ENCODE measurements at places on chromosomes 13 and 19.

DNA sequence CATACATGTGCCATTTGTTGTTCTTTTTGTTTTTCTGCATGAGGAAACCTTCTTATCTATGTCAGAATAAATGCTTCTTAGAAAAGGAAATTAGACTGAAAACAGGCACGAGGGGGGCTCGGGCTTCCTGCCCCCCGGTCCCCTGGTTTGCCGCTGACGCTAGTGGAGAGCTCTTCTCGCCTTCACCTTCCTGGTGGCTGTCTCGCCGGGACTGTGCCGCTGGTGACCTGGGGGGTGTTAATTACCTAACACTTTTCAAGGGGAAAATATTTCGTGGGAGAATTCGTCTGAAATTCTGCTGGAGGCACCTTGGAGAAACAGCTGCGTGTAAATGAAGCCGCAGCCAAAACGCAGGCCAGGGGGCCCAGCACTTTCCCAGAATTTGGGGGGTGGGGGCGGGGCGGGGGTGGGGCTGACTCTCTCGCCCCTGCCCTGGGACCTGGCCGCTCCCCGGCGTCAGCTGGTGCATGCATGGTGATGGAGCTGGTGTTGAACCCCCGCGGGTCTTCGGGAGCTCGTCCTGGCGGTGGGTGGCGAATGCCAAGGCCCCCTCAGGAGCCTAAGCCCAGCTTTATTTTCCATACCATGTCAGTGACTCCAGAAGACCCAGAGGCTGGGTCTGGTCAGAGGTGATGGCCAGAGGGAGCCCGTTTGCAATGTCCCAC is 58.3 kb upstream of the MCF2L start:
- DNase-seq, result no peak

DNA sequence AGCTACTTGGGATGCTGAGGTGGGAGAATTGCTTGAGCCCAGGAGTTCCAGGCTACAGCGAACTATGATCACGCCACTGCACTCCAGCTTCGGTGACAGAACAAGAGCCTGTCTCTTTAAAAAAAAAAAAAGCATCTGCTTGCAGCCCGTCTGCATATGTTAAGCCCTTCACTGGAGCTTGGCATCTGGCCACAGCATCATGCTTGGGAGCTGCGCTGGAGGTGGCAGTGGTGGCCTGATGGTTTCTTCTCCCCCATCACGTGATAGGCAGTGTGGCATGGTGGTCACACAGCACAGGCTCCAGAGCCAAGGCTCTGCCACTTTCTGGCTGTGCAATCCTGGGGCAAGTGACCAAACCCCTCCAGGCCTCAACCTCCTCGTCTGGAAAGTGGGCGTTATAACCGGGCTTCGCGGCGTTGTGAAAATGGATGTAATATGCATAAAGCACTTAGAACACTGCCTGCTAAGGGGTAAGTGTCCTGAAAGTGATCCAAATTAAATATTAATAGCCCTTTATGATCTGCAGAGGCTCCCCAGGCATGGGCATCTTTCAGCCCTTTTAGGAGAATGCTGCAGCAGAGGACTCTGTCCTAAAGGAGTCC is 24.4 kb downstream of the MARK4 start:
- DNase-seq, result no peak

GRCh38 chr13:45199711-45200110 is 1.1 kb downstream of the KCTD4 start:
- no peak for DNase-seq

GRCh38 chr19:49339301-49340068 is 4.3 kb downstream of the CD37 start:
- no peak for DNase-seq

DNA sequence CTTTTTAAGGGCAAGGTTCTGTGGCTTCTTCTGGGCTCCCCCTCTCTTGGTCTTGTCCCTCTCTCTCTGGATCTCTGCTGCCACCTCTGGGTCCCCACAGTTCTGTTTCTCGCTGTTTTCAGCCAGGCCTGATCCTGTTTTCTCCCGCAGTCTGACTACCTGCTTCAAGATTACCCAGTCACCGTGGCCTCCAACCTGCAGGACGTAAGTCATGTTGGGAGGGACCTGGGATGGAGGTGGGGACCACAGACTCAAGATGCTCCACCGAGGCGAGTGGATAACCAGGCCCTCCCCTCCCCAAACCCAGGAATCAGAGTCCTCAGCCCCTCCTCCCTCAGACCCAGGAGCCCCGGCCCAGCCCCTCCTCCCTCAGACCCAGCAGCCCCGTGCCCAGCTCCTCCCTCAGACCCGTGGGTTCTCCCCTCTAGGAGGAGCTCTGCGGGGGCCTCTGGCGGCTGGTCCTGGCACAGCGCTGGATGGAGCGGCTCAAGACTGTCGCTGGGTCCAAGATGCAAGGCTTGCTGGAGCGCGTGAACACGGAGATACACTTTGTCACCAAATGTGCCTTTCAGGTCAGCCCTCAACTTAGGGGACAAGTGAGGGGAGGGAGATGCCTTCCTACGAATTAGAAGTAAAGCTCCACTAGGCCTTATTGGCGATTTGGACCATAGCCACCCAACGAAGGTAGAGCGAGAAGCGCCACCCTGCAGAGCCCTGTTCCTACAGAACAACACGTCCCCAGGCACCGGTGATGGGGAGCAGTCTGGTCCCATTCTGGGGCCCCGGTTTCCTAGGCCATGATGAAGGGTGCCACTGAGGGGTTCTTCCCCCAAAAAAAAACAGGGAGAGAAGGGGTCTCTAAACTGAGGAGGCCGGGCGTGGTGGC is 2.2 kb downstream of the FLT3LG start:
- no peak for DNase-seq

GRCh38 chr13:41756198-41756880 is 204.6 kb downstream of the VWA8 start:
- no peak for DNase-seq

GRCh38 chr19:9986787-9987281 is 23.5 kb downstream of the COL5A3 start:
- no peak for DNase-seq

GRCh38 chr13:76887076-76887563 is 915 bp upstream of the KCTD12 start:
- no peak for DNase-seq

DNA sequence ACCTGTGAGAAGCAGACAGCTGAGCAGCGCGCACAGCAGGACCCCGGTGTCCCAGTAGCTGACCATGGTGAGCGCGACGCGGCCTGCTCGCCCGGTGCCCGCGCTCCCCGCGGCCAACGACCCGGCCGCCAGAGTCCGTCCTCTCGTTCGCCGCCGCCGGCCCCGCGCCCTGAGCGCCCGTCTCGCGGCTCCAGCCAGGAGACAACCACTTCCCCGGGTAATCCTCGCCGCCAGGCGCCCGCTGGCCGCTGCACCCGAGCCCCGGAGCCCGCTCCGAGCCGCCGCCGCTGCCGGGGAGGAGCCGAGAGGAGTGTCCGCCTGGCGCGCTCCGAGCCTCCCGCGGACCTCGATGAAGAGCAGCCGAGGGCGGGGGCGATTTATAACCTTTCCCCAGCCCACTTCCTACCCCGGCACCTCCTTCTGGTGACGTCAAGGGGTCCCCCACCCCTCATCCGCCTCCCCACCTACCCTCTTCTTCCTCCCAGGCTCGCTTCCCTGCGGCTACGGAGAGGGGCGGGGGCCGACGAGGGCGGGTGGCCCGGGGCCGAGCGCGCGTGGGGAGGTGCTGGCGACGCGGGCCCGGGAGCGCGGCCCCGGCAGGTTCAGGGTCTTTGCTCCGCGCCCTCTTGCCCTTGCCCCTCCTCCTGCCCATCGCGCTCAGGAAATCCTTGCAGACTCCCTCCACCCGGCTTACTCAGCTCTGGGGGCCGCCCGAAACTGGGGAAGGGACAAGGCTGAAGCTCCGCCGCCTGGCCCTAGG is at the start of gene FLT1:
TSS of gene FLT1 (minus strand) at position 351 of the 760 bp plus-strand sequence. CDS start at position 66, 285 bp downstream.
- no peak for DNase-seq

DNA sequence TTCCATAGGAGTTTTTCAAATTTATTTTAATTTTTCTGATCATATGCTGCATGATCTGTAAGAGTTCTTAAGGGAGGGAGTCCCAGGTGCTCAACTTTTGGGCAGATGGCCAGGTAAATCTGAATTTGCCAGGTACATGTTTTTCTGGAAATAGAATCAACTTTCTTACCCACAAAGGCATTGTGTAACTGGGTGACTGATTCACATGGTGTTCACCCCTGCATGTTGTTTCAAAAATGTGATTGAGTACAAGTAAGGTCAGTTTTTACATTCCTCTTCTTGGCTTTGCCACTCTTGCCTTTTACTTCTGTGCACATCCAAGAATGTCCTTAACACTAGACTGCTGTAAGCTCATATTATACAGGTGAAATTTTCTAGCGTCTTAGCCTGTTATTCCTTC is 30.4 kb downstream of the RB1 start:
- no peak for DNase-seq

DNA sequence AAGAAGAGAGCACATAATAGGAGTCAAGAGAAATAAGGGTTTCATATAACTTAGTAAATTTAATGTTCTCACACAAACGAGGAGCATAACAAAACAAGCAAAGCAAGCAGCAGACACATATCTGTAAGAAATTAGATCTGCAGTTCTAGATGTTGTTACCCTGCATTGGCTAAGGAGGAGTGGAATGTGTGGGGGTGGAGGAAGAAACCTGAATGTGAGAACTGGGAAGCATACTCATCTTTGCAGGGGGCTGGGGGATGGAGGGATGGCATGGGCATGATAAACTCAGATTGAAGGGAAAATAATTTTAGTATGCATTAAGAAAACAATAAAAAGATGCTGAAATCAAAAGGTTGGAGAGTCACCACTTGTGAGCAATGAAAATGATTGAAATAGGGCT is 255.0 kb downstream of the LIG4 start:
- DNase-seq, result no peak

- no peak for DNase-seq
Measured at GRCh38 chr19:21694171-21694906, 73.0 kb downstream of the ZNF100 start.

DNA sequence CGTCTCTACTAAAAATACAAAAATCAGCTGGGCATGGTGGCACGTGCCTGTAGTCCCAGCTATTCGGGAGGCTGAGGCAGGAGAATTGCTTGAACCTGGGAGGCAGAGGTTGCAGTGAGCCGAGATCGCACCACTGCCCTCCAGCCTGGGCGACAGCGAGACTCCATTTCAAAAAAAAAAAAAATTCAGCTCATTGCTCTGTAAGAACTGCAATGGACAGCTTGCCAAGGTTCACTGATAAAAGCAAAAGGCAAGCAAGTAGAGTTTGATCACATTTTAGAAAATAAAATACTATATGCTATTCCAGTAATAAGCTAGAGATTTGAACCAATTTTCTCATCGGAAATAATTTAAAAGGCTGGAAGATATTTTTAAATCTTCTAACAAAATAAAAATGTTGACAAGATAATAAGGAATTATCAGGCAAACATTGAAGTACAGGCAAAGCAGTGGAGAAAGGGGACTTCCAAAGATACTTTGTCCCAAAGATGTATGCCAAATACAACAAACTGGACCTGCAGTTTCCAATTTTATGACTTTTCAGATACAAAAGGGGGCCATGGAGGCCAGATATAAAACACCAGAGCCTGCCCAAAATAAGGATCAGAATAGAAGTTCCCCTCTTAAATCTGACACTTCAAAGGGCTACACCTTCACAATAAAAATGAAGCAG is 29.6 kb downstream of the SLC6A16 start:
- no peak for DNase-seq

DNA sequence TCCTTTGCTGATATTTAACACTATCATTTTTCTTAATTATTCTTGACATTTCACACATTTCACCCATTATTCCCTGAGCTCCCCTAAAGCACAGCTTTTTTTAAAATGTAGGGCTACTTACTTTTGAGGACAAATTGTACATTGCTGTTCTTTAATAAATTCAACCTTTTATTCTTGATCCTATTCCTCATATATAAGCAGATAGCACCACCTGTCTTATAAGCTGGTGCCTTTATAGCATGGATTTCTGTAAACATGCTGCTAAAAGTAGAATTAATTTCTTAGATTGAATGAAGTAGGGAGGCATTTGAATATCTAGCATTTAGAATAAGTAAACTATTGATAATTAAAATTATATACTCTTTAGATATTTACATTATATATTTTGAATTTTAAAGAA is 603.4 kb upstream of the PCDH9 start:
- DNase-seq, result no peak

DNA sequence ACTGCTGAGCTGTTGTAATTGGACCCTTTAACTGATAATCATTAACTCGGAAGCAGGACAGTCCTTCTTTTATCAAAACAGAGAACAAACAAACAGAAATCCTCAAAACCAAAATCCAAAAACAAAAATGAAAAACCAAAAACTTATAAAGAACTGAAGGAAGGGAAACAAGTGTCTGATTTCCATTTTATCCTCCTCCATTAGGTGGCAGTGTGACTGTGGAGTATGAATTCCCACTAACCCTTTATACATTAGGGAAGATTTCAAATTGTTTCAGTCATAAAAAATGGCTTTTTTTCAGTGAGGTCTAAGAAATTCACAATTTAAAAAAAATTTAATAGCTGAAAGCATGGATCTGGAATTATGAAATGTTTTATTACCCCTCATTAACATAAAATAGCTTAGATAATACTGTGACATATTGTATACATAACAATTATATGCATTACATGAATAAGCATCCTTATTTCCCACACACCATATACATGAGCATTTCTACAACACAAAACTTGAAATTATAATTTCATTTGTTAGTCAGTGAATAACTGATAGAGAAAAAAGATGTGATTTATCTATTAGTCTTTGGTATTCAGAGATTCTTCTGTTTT is 1074.3 kb upstream of the PCDH9 start:
- no peak for DNase-seq
